ENCODE measurements at places on chromosomes 3 and 15.

GRCh38 chr3:114115143-114115542 lies 58.6 kb downstream of the QTRT2 start:
- no peak for DNase-seq

DNA sequence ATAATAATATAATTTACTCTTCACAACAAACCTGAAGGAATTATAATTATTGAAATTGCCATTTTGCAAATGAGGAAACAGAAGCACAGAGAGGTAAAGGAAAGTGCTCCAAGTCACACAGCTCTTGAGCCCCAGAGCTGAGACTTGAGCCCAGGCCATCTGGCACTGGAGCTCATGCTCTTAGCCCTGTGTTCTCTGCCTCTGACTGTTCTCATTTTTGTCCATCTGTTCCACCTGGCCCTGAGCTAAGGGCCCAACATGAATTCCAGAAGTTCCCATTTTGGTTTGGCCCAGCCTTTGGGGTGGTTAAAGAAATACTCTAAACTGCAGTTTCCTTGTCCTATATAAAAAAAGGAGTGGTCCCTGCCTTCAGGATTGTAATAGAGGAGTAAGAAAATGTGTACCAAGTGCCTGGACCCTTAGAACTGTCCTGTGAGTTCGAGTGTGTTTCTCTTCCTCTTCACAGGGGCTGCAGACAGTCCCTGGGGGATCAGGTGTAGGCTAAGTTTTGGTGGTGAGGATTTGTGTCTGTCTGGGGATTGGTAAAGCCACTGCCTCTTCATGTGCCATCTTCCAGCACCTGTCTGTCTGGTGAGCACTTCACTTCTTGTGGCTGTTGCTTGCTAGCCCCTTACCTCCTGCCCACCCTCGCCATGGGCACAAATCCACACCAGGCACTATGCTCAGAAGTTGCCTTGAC lies 91.8 kb downstream of the DNAJB8 start:
- DNase-seq = no peak

DNA sequence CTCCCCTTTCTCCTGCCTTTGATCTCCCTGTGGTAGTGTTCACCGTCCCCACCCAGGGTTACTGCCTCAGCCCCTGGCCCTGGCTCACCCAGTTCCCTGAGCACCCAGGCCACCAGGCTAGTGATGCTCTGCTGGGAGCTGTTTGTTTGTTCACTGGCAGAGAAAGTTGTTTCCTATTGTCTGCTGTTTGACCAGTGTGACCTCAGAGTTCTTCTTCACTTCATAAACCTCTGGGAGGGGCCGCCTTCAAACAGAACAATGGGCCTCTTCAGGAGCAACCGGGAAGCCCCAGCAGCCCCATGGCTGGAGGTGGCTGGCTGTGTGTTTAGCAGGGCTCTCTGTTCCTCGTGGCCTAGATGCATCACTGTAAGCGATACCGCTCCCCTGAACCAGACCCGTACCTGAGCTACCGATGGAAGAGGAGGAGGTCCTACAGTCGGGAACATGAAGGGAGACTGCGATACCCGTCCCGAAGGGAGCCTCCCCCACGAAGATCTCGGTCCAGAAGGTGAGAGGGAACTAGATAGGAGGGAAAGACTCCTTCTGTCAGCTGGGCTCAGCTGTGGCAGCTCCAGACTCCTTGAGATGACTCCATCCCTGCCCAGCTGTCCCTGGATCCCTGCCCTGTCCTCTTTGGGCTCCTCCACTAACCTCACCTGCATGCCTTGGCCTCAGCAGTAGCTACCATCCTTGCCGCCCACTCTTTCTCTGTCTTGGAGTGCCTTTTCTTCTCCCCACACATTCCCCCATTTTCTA lies 3.4 kb downstream of the CLK3 start:
- no peak for DNase-seq

DNA sequence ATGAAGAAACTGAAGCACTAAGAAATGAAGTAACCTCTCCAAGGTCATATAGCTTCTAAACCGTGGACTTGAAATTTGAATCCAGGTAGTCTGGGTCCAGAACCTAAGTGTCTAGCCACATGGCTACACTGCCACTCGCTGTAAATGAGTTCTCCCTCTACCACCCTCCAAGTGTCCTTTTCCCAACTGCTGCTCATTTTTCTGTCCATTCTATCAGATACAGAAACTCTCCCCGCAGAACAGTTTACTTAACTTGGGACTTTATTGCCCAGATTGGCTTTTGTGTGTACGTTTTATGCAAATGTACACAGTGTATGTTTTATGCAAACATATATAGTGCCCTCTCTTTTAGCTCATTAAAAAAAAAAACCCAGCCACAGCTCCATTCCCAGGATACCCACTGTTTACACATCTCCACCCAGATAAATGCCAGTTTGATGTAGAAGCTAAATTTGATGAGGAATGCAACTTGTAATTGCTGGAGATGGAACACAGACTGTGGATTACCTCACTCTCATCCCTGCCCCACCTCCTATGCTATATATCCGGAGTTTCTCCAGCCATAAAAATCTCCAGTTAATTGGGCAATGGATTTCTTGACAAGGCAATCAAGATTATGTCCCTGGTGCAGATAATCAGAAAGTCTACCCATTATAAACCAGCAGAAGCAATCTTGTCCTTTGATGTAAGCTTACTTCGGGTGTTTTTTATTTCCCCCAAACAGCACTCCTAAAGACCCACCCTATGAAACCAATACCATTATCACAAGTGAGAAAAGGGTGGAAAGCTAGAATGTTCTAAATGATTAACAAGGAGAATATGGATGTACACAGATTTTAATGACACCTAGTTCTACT lies 42.0 kb downstream of the THBS1 start:
- no peak for DNase-seq

- peak; percentile 3 for DNase-seq
These were observed 182.9 kb upstream of the RORA start for GRCh38 chr15:61411902-61412510.

DNA sequence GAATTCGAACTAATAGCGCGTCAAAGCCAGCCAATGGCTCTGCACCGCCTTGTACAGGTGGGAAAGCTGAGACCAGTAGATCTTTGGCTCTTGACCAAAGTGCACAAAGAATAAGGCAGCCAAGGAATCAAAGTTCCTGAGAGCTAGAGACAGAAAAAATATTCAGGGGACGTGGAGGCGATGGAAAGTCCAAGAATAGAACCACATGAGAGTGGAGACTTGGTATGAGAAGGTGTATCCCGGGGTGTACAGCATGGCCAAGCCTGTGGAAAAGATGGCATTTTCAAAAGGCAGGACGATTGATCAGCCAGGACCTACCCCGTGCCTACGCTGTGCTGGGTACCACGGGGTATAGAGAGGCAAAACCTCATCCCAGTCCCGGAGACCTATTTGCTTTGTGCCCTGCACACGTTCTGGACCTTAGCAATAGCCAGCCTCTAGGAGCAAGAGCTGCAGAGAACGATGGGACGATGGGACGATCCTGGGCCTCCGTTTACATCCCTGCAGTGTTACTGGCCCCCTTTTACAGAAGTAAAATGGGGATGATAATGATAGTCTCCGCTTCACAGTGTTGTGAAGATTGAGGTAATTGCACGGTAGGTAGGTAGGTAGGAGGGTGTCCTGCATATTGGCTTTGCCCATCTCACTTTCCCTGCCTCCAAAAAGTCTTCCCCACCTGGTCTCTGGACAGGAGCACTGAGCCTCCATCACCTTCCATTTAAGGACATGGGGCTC lies 583 bp upstream of the RBSN start:
- DNase-seq = no peak

DNA sequence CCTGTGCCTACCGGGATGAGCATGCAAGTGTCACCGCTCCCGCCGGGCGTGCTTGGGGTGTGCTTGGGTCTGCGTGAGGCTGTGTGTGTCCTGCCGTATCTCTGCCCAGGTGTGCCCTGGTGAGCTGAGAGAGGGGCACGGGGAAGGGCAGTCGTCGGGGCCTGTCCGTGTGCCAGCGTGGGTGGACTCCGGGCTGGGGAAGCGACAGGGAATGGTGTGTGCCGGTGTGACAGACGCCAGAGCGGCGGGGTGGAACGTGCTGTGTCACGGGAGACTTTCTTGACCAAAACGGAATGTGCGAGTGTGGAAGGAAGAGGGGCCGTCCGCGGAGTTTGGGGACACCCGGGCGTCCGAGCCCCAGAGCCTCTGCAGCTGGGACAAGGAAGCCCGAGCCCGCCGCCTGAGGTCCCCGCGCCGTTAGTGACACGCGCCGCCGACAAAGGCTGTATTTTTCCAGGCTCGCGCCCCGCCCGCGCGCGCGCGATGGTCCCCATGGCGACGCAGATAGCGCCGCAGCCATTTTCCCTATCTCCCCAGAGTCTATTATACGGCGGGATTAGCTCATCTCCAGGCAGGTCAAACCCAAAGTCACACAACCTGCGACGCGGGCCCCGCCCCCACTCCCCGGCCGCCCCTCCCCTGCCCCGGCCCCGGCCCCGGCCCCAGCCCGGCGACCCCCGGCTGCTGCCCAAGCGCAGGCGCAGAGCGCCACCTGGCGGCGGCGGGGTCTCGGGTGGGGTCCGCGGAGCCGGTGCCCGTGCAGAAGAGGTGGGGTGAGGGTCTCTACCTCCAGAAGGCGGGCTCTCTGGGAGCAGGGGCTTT lies 4.5 kb upstream of the GATA2 start:
- peak; percentile 42 for DNase-seq

GRCh38 chr3:166637984-166638530 lies 742.0 kb downstream of the ZBBX start:
- no peak for DNase-seq

DNA sequence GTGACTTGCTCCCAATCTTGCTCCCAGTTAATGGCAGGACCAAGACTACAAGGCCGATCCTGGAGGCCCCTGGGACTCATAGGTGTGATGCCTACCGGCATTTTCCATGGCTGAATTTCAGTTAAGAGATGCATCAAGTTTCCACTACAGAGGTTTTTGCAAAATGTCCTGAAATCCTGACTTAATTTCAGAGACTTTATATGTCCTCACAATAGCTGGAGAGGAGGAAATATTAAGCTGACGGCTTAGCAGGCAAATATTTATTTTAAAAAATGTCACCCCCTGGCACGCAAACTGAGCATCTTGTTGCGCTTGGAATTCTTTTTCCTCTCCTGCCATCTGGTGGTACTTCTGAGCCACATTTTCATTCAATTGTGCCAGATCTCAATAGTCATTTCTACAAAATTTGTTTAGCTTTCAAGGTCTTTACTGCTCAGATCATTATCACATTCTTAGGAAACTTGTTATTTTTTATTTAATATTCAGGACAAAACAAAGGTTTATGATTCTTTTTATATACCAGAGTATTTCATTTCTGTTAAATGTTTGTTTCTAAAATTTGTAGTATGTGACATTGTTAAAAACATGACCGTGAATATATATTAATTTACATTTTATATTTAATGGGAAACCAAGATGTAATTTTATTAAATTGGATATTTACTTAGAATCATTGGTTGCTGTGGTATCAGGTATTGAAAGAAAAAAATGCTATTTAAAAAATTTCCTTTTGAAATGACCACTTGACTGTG lies 189.2 kb upstream of the THRB start:
- peak; percentile 82 for DNase-seq

GRCh38 chr3:155321418-155321817 lies 27.9 kb upstream of the STRIT1 start:
- no peak for DNase-seq

- no peak for DNase-seq
These were observed 15.3 kb upstream of the TBC1D21 start for GRCh38 chr15:73858062-73858461.

Data from fibroblast of skin of back (primary cell).